ENCODE measurements at places on chromosomes 12 and 14.

DNA sequence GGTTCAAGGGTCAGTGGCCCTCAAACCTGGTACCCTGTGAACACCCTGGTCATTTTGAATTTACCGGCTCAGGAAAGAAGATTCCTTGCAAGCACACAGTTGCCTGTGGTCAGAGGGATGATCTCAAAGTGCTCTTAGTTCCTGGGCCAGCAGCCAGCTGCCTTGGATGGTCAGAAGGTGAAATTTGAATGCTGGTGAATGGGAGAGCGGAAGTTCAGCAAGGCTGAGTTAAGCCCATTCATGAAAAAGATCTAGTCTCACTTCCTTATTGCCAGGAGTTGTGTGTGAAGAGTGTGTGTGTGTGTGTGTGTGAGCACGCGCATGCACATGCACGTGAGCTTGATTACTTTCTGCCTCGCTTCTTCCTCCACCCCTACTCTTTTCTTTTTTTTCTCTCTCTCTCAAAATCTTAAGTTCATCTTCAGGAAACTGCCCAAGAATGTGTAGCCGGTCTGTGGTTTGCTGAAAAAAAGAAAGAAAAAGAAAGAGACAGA is 155.5 kb upstream of the CCND2 start:
- no peak for DNase-seq

- DNase-seq, result no peak
These were observed 623.3 kb downstream of the C12orf50 start for GRCh38 chr12:87405918-87406317.

DNA sequence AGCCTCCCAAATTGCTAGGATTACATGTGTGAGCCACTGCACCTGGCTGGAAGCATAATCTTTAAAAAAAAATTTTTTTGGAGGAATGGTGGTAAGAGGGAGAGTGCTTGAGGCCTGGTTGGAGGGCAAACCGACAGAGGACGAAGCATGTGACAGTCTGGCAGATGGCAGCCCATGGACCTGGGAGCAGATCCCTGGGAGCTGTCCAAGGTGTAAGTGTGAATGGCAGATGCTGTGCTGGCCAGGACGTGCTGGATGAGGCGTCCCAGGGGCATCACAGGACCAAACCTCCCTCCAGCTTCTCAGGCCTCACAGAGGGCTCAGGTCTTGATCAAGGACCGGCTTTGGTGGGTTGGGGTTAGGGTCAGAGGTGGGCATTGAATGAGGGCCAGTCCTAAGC is 128.4 kb upstream of the NCOR2 start:
- DNase-seq, result no peak

GRCh38 chr12:104360157-104360556 is 56.6 kb downstream of the EID3 start:
- DNase-seq, result no peak

DNA sequence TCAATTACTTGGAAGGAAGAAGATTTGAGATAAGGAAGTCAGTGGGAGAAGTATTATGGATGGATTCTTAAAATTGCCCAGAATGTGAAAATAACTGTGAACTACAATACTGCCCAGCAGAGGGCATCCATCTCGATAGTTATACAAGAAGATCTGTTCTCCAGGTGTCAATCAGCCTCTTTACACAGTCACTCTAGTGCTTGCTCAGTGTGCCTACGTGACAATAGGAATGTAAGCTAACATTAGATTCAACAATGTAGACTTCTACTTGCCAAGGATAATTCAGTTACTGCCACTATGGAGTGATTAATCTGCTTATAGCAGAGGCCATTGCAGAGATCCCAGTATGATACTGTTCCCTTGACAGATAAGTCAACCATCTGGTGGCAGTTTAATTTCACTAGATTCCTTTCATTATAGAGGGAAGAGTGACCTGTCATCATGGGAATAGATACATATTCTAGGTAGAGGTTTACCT is 10.6 kb upstream of the MAP4K5 start:
- DNase-seq, result peak; percentile 24

DNA sequence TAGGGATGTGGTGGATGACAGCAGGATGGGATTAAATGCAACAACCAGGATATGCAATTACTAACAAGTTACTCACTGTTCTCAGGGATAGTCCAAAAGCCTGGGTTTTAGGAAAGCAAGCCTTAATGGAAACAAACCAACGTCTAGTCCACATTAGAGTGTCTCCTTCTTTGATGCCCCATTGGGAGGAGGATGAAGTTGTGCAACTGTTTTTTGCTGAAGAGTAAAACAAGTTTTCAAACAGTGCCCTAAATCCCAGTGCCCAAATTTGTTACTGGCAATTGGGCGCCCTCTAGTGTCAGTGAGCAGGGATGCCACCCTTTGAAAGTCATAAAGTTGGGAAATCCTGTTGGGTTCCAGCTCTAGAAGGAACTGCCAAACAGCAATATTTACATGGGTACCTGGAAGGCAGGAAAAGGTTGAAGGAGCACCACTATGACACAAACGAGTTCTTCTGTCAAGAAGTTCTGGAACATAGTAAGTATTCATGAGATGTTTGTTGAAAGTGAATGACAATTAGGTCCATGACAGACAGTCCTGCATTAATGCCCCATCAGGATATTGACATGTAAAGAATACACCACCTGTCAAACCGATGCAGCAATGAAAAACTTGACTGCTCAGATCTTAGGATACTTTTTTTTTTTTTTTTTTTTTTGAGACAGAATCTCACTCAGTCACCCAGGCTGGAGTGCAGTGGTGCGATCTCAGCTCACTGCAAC is 11.1 kb upstream of the DPF3 start:
- DNase-seq, result peak; percentile 53

- no peak for DNase-seq
These were observed 16.9 kb downstream of the EVL start for GRCh38 chr14:100081997-100082625.

DNA sequence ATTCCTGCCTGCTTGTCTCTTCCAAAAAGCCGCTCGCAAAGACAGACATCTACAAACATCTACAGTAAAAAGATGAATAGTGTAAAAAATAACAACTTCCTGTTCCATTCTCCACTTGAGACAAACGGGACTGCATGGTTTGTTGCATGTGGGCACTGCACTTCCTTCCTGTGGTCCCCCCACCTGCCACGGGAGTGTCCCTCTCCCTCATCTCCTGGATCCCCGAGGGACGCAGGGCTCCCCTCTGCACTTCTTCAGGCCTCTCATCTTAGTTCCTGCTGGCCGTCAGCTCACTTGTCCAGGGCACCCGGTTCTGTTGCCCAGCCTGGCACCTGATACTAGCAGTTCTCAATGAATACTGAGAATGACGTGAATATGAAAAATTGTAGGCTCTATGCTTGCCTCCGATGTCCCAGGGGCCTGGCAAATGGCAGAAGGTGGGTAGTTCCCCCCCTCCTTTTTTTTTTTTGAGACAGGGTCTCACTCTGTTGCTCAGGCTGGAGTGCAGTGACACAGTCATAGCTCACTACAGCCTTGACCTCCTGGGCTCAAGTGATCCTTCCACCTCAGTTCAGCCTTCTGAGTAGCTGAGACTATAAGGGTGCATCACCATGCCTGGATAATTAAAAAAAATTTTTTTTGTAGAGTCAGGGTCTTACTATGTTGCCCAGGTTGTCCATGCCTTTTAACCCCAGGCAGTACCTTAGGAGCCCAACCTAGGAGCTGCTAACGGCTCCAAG is 3.5 kb upstream of the KLC1 start:
- DNase-seq, result no peak

GRCh38 chr14:42378880-42379279 is 772.2 kb downstream of the LRFN5 start:
- DNase-seq, result no peak

DNA sequence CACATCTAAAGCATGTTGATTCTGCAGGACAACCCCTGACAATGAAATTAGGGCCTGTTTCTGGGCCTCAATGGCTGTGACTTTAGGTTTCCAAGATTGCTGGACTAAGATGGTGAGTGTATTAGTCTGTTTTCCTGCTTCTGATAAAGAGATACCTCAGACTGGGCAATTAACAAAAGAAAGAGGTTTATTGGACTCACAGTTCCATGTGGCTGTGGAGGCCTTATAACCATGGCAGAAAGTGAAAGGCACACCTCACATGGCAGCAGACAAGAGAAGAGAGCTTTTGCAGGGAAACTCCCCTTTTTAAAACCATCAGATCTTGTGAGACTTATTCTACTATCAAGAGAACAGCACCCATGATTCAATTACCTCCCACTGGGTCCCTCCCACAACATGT is 10.6 kb downstream of the IL22 start:
- no peak for DNase-seq

DNA sequence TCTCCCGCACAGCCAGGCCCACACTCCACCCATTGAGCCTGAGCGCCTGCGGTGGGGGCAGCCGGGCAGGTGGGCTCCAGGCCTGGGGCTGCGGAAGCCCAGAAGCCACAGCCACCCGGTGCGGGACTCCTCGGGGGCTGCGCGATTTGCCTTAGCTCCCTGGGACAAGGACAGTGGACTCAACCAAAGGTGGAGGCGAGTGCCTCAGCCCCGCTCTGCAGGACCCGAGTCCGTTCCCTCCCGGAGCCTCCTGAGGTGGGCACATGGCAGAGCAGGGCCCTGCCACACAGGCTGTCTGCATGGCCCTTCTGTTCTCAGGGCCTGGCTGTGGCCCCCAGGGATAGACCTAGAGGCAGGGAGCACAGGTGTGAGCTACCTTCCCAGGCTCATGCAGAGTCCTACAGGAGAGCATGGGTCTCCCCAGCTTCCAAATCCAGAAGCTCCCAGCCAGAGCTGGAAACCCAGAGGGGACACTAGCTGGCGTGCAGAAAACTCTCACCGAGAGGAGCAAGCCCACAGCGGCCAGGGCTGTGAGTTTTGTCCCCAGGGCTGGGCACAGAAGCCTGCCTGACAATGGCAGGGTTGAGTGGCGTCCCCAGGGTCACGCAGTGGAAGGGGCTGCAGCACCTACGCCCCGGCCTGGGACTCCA is 22.2 kb upstream of the LRTM2 start:
- DNase-seq, result no peak

DNA sequence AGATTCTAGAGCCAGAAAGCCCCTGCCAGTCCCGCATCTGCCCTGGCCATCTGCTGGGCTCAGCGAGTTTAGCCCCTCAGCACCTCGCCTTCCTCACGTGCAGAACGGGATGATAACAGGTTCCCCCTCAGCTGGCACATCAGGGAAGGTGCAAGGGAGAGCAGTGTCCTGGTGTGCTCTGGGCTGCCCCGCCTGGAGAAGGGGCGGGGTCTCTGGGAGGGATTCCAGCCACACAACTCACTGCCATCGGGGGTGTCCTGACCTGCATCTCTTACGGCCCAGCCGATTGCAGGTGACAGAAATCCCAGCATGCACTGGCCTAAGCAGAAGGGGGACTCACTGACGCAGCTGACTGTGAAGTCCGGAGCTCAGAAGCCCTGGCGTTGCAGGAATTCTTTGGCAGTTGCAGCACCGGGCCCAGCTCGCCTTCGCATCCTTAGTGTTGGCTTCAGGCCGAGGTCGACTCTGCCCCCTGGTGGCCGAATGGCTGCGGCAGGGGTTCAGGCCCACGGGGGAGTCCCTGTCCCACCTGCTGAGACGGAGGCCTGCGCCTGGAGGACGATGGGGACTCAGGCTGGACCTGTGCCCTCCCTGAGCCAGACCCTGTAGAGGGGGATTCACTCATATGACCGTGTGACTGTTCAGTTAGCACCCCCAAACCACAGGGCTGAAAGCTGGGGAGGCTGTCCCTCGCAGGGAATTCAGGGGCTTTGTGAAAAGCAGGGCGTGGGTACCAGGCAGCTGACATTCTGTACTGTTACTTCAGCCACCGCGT is 178.6 kb downstream of the ADGRD1 start:
- no peak for DNase-seq

- DNase-seq, result no peak
These were observed 15.2 kb downstream of the PDE6H start for GRCh38 chr12:14988035-14988434.

DNA sequence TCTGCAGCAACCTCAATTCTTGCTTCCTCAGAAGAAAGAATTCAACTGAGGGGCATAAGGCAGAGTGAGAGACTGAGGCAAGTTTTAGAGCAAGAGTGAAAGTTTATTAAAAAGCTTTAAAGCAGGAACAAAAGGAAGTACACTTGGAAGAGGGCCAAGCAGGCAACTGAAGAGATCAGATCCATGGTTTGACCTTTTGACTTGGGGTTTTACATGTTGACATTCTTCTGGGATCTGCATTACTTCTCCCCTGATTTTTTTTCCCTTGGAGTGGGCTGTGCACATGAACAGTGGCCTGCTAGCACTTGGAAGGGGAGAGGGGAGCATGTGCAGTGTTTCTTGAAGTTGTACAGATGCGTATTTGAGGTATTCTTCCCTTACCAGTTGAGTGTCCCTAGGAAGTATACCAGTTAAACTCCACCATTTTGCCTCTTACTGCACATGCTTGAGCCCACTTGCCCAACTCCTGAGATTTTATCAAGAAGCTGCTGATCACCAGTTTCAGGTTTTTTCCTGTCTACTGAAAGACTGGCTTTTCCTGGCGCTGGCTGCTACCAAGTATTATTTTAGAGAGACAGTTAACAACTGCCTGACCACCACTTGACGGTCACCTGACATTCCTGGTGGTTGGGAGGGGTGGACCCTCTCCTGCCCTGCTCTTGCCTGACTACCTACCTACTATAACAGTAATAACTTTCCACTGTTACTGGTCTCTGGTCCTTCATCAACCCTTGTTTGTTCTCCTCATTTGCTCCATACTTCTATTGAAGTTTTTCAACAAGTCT is 26.0 kb upstream of the TMTC2 start:
- no peak for DNase-seq

Data from amniotic stem cell (primary cell).